Stimulated activated CD8-positive, alpha-beta memory T cell treated with anti-CD3 and anti-CD28 coated beads, Interleukin-12 subunit alpha, Interleukin-12 subunit beta, amount 100 ng/mL, for 1 hour (primary cell): ENCODE measurements at places on chromosomes 5 and 9.

GRCh38 chr9:38006163-38006562 is 62.9 kb downstream of the SHB start:
- no peak for DNase-seq

DNA sequence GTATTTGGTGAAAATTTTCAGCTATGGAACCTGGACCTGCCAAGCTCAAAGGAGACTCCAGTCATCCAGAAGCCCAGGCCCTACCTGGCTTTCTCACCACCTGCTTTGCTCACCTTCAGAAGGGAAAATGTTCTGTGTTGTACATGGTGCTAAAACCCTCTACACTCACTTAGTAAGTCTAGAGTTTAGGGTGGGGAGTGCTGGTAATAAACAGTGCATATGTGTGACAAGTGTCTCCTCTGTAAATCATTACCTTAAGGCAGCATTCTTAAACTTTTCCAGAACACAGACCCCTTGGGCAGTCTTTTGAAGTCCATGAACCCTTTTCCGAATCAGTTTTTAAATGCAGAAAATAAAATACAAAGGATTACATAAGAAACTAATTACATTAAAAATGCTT is 248.8 kb upstream of the PIK3R1 start:
- no peak for DNase-seq

GRCh38 chr5:128538250-128539037 is 399 bp upstream of the FBN2 start:
- DNase-seq, result no peak

GRCh38 chr9:75000835-75001234 is 27.3 kb downstream of the CARNMT1 start:
- no peak for DNase-seq

GRCh38 chr9:2085716-2086115 is 70.6 kb downstream of the SMARCA2 start:
- no peak for DNase-seq

DNA sequence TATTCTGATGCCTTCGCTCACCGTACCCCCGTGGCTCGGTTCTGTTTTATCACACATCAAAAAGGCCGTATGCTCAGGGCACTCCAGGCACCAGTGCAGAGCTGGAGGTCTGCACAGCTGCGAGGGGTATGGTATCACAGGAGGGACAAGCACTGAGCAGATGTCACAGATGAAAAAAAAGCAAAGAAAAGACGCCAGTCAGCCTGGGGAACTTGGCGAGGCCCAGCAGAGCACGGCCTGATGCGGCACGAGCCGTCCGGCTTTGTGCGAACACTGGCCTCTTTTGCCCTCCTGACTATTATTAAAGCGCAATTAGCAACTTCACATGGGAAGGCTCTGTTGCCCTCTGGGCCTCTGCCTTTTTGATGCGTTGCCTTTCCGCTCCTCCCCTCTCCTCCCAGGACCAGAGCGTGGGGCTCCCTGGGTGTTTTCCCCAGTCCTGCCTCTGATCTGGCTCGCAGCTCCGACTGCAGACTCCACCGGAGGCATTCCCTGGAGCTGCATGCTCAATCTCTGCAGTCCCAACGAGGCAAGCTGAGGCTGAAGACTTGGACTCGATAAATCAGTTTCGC is 44.4 kb downstream of the AK8 start:
- DNase-seq, result no peak

GRCh38 chr5:91130759-91131158 is 252.4 kb downstream of the ARRDC3 start:
- no peak for DNase-seq

GRCh38 chr5:142412581-142412980 is 87.8 kb upstream of the SPRY4 start:
- no peak for DNase-seq

DNA sequence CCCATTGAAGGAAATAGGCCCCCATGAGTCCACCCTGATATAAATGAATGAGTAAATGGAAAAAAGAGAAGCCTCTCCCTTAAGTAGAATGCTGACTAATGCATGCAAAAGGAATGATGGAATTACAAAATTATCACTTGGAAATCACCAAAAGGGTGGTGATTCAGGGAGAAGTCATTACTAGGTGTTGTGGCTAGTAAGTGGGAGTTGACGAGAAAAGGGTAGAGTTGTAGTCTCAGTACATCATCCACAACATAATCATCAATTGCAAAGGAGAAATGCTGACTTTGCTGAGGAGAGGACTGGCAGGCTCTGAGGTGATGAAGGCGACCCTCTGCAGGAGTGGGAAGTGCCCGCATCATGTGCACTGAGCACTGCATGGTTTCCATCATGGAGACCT is 201.5 kb upstream of the S1PR3 start:
- DNase-seq, result no peak

- no peak for DNase-seq
Measured at GRCh38 chr9:103804077-103804735, 289.9 kb upstream of the SMC2 start.

- DNase-seq, result no peak
Measured at GRCh38 chr9:14025741-14026140, 288.2 kb downstream of the NFIB start.

- DNase-seq, result no peak
Measured at GRCh38 chr5:145441228-145441627, 393.9 kb downstream of the PRELID2 start.

DNA sequence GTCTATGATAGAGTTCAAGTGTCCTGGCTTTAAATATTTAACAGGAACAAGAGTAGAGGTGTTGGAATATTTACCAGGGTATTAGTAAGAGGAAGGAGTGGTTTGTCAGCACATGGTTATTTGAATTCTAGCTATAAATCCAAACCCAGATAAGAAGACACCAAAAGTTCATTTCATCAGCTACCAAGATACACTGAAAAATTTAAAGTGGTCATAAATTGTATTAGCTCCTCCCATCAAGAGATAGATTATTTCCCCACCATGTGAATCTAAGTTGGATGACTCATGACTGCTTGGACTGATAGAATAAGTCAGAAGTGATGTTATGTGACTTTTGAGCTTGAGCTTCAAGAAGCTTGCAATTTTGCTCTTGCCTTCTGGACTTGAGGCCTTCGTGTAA is 72.1 kb upstream of the GRAMD2B start:
- DNase-seq, result no peak

GRCh38 chr5:172574871-172575223 is 66.2 kb upstream of the NEURL1B start:
- DNase-seq, result no peak

DNA sequence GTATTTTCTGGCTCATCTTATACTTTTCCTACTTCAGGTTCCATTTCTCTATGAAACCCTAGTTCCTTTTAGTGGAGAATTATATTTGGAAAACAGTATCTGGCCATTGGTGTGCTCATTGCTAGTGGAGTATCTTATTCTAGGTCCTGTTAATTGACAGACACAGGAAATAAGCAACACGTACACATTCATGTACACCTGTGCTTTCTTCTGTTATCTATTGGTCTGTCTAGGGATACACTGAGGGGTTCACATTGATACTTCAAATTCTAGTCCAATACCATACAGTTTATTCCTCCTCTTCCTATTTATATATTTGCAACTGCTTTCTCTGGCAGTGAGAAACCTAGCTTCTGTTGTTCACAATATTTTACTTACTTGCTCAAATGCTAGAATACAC is 110.2 kb downstream of the FER start:
- DNase-seq, result no peak

GRCh38 chr9:34991607-34992375 is 2.2 kb downstream of the DNAJB5 start:
- DNase-seq, result no peak

DNA sequence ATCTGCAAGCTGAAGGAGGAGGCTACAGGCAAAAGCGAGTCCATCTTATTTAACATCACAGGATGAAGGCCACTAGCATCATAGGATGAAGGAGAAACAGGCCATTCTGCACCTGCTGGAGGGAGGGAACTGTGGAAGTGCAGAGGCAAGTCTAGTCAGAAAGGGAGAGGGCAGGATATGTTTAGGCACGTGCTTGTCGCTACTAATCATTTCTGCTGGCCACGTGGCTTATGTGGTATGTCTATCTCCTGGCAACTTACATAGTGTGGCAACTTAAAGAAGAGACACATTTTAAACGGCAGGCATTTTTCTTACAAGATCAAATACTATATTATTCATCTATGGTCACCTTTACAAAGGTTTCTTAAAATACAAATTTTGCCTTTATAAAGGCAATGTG is 74.0 kb downstream of the GNAQ start:
- no peak for DNase-seq

DNA sequence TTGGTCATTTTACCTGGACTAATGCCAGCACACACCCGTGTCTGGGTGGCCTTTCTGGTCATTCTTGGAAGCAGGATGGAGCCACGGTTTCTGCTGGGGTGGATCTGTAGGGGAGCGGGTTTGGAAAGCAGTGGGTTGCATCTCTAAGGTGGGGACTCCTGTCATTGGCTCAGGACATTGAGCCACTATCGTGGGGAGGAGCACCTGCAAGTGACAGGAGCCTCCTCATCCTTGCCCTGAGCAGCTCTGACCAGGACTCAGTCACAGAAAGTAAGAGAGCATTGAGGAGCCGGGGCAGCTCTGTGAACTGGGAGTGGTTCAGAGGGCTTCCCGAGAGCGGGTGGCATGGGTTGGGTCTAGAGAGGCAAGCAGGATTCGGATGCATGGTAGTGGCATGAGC is 3.7 kb downstream of the B4GALT7 start:
- no peak for DNase-seq

GRCh38 chr5:160769301-160769700 is 82.7 kb downstream of the ATP10B start:
- no peak for DNase-seq

- DNase-seq, result no peak
Measured at GRCh38 chr5:129125819-129126218, 31.3 kb downstream of the ISOC1 start.

GRCh38 chr9:125375820-125376219 is 114.2 kb downstream of the GAPVD1 start:
- DNase-seq, result no peak

- DNase-seq, result no peak
Measured at GRCh38 chr9:4297786-4298254, 2.0 kb downstream of the GLIS3 start.

DNA sequence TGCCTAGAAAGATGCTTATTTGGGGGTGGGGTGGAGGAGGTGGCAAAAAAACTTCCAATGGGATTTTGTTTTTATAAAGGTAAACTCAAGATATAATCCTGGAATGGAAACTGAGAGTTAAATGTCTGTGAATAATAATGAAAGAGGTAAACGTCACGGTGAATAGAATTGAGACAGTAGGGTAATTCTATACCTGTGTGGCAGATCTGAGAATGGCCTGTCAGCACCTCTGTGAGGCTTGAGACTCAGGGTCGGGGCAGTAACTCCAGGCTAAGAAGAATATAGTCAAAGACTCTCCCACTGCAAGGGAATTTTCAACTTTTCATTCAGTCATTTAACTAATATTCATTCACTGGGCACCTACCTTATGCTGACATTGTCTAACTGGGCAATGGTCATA is 581.2 kb upstream of the ZNF608 start:
- no peak for DNase-seq

DNA sequence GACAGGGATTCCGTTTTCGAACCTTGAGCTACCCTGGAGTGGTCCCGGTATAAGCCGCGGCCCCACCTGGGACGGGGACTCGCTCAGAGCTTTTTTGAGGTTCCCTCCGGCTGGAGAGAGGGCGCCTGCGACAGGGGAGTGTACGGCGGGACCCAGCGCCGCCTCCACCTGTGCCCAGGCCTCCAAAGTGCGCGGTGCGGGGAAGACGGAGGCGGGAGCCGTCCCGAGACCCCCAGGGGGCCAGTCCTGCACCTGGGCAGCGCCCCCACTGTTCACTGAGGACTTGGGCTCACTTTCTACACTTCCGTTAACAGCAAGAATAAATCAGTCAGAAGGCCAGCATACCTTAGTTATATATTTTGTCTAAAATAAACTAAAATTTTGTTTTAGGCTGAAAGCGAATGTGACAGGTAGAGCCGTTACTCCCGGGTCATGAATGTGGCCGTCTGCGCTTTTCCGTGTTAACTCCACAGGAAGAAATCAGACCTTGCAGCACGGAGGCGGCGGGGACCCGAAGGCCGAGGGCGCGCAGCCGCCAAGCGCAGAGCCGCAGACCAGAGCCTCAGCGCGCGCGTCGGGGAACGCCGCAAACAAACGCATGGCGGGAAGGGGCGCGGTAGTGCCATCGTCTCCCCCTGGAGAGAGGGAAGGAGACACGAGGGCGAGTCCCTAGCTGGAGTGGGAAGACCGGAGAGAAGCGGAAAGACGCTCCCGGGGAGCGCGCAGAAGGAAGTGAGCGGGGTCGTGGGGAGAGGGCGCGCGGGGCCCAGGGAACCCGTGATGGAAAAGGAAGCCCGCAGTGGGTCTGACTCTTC is 14.1 kb downstream of the TRIM7 start:
- no peak for DNase-seq

DNA sequence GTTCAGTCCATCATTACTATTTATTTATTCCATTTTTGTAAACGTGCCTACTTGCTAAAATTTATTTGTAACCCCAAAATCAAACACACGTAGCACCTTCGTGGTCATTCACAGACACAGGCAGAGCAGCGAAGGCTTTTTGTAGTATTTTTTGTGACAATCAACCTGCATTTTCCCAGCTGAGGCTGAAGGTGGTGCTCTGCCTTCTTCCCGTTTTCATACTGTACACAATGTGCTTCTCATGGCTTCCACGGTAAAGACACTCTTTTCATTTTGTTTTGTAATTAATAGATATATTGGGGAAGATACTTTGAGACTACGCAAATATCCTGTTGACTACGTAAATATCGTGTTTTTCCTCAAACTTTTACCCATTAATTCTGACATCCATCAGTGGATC is 19.4 kb downstream of the DAP start:
- DNase-seq, result no peak

DNA sequence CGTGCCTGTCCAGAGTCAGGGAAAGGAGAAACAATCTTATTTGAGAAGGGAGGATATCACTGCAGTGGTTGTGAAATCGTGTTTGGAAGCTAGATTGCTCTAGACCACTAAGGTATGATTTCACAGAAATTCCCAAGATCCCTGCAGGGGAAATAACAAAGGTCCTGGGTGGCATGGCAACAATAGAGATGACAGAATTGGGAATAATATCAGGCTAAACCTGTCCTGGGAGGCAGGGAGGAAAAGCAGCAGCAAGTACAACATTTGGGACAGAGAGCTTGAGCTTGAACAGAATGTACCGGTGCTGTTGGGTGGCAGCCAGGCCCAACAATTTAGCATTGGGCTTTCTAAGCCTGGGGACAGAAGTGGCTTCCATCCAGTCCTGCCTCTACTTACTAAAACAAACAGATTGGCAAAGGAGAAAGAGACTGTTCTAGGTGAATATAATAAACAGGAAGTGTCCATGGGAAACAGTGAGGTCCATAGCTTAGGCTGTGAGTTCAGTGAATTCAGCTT is 17.0 kb upstream of the ARHGAP26 start:
- no peak for DNase-seq

GRCh38 chr9:114107286-114108001 is 8.4 kb upstream of the KIF12 start:
- no peak for DNase-seq

- DNase-seq, result no peak
Measured at GRCh38 chr5:78273436-78273835, 21.1 kb downstream of the AP3B1 start.
